ENCODE measurements at places on chromosomes 12 and 14.

- DNase-seq, result no peak
These were observed 13.6 kb downstream of the PAPLN start for GRCh38 chr14:73250781-73251500.

- no peak for DNase-seq
These were observed 1.1 kb downstream of the MLXIP start for GRCh38 chr12:122079532-122080081.

GRCh38 chr12:131115766-131116467 is 162.2 kb downstream of the ADGRD1 start:
- no peak for DNase-seq

DNA sequence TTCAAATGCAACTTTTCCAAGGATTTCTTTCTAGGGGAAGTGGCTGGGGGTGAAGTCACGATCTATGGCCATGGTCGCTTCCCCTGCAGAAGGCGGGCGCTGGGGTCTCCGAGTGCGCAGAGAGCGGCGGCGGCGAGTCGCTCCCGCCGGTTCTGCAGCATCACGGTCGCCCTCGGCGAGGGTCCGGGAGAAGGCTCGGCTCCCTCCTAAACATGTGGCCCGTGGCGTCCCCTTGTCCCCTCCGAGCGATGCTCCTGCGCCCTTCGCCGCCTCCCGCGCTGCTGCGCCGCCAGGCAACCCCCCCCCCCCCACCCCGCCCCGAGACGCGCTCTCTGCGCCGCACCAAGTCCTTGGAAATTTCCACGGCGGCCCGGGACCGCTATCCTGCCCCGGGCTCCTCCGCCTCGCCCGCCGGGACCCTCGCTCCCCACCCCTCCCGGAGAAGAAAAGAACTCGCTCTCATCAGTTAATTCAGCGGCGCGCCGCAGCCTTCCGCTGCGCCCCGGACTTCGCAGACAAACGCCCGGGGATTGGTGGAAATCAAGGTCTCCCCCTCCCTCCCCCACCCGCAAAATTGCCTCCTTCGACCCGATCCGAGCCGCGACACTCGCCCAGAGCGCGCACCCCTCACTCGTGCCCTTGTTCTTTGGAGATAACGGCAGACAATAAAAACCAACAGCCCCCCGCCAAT is at the start of gene ST8SIA1:
Gene ST8SIA1 (minus strand): TSS at position 298 of the 691 bp plus-strand sequence. CDS start 475 bp downstream, outside the sequence.
- no peak for DNase-seq

DNA sequence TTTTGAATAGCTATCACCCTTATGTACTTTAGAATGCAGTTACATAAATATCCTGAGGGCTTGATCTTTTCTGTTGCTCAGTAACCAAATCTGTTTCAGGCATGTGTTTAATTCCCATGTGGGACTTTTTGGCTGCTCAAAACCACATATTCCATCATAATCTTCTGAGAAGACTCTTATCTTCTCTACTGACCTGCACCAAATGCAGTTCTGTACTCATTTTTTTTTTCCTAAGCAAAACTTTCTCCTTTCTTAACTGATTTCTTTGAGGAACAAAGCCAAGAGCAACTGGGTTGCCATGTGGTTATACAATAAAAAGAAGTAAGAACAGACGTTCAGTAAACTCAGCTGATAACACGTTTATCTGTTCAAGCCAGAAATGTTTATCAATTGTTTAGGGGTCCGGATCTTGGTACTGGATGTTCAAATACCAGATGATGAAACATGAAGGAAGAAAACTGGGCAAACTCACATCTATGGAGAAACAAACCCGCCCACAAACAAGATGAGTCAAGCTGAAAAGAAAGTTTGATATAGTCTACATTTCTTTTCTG is 50.1 kb downstream of the TMEM132C start:
- DNase-seq, result no peak

DNA sequence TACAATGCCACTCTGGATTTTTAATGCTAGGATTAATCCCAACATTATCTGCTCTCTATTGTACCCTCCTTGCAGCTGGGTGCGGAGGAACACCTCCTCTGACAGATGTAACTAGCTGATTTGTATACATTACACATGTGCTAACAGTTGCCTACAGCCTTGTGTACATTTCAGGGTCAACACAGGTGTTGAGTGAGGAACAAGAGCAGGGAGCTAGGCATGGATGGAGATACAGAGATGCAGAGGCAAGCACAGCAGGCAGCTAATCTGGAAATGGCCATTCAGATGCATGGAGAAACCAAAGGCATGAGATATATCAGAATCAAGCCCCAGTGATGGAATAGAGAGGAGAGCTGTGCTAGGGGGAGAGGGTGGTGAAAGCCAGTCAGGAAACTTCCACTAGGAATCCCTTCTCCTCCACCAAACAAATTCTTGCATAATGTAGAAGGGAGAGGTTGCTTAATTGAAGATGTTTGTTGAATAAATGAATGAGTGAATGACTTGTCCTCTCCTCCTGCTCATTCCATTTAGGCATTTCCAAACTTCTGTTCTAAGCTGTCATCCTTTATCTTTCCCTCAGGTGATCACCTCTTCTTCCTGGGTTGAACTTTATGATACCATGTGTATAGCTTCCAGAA is 313.2 kb downstream of the ATP23 start:
- DNase-seq, result no peak

DNA sequence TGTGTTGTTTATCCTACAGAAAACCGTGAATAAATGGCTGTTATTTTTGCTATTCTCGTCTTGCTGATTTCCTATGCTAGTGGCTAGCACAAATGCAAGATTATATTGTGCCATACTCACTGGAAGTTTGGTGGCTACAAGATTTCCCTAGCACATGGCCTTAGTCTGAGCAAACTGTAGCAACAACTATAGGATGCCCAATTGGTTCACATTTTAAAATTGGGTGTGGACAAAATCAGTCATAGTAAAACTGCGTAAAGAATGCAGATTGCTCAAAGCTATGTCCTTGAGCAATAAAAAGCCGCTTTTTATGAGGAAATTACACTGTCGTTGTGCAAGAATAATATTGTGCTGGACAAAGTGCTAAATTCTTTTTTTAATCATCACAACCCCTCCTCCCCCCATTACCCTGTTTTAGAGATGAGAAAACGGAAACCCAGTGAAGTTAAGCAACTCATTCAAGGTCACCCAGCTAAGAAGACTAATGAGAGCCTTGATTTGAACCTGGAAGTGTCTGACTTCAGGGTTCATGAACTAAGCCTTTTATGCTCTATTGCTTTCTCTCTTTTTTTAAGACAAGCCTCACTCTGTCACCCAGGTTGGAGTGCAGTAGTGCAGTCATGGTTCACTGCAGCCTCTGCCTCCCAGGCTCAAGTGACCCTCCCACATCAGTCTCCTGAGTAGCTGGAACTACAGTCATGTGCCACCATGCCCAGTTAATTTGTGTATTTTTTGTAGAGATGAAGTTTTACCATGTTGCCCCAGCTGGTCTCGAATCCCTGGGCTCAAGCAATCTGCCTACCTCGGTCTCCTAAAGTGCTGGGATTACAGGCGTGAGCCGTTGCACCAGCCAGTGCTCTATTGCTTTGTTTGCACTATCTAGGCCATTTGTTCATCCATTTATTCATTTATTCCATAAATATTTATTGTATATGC is 73.6 kb downstream of the SRGAP1 start:
- DNase-seq, result no peak

GRCh38 chr12:67813456-67813904 is 164.9 kb downstream of the DYRK2 start:
- no peak for DNase-seq

- DNase-seq, result peak; percentile 16
These were observed 14.8 kb downstream of the GDF11 start for GRCh38 chr12:55757701-55758100.

DNA sequence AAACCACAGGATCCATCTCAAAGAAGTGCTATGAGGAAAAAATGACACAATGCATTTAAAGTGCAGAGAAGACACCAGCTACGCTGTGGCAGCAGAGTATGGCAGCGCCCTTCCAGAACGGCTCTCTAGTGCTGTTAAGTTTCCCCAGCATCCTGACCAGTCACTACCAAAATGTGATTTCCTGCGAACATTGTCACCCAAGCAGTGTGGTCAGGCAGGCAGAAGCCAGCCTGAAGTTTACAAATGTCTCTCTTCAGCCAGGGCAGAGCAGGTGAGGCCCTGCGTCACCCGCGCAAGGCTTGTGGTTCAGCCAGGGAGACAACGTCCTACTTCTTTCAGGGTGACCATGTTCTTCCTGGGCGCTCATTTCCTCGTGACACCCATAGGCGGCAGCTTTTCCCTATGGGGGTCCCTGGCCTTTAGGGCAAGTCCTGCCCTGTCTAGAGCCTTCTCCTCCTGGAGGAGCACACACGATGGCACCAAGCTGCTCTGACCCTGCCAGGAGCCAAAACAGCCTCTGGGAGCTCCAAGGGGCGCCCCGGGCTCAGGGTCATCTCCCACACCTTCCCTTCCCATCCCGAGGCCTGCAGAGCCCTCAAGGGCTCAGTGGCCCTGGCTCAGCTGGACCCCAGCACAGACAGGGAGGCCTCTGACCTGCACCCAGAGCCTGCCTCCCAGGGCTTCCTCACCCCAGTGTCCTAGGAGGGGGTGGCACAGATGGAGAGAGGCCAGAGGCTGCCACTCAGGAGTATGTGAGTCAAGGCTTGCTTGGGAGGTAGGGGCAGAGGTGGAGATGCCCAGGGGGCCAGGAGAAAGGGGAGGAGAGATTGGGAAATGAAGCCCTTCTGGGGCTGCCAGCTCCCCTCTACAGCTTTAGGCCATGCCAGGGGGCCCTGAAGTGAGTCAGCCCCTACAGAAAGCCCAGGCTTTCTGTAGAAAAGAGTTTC is 41.9 kb downstream of the PSMA6 start:
- DNase-seq, result no peak

DNA sequence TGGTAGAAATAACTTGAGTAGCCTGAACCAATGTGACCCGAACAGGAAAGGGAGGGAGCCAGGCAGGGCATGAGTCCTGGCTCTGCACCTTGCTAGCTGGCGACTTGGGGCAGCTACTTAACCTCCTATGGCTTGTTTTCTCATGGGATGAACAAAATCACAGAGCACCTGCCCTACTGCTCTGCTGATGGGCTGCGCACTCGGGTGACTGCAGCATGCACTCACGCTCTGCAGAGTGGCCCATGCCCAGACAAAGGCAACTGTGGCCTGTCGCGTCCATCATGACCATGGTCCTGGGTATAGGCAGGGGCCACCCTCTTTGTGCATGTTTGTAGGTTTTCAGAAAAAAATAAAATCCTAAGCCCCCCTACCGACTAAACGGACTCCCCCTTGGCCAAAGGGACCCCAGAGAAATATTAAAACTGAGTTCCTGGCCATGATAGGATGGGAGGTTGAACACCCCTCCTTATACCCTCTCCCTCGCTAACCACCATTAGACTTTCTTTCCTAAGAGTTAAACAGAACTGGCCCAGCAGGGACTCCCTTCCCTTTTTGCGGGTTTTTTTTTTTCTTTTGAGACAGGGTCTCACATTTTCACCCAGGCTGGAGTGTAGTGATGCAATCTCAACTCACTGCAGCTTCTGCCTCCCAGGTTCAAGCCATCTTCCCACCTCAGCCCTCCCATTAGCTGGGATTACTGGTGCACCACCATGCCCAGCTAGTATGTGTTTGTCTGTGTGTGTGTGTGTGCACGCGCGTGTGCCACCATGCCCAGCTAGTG is 32.5 kb downstream of the VWF start:
- DNase-seq, result no peak

- no peak for DNase-seq
These were observed 58.9 kb upstream of the FSCB start for GRCh38 chr14:44565968-44566367.

DNA sequence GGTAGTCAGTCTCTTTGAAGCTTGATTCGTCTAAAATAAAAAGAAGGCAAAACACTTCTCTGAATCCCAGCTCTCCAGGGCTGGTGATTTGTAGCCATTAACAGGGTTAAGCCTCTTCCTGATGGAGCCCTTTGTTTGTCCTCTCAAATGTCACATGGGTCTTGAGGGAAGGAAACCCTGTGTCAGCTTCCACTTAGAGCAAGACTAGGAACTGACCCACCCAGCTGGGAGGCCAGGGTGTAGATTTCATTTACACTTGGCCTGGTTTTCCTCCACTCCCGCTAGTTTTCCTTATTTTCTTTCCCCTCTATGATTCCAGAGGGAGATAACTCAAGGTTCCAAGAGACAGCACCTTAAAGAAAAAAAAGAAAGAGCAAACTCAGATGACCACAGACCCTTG is 230.5 kb upstream of the EGLN3 start:
- no peak for DNase-seq

GRCh38 chr14:23284654-23285529 is 1.0 kb downstream of the HOMEZ start:
- peak; percentile 25 for DNase-seq

- no peak for DNase-seq
These were observed 3.8 kb downstream of the ACSS3 start for GRCh38 chr12:81081726-81082125.

DNA sequence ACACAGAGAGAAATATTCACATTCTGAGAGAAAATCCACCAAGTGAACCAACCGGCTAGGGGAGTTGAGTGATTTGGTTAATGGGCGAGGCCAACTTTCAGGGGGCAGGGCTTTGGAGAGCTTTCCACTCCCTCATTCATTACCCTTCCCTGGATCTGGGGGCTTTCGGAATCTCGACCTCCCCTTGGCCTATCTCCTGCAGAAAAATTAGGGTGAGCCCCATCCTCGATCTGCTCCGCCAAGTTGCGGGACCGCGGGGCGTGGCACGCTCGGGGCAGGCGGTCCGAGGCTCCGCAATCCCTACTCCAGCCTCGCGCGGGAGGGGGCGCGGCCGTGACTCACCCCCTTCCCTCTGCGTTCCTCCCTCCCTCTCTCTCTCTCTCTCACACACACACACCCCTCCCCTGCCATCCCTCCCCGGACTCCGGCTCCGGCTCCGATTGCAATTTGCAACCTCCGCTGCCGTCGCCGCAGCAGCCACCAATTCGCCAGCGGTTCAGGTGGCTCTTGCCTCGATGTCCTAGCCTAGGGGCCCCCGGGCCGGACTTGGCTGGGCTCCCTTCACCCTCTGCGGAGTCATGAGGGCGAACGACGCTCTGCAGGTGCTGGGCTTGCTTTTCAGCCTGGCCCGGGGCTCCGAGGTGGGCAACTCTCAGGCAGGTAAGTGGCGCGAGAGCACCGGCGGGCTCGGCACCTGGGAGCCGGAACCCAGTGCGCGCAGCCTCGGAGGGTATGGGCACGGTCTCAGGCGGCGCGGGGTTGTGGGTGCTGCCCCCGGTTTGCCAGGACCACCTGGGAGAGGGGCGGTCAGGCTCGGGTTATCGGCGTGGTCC is at the start of gene ERBB3:
Gene ERBB3 (plus strand): TSS at position 443 of the 833 bp plus-strand sequence. CDS start 136 bp downstream, at position 579.
- peak; percentile 89 for DNase-seq

- no peak for DNase-seq
These were observed 67.3 kb upstream of the VRK1 start for GRCh38 chr14:96729889-96730288.

- no peak for DNase-seq
These were observed 1704.1 kb upstream of the FLRT2 start for GRCh38 chr14:83825843-83826242.

- DNase-seq, result no peak
These were observed 1330.4 kb downstream of the SLC16A7 start for GRCh38 chr12:60926256-60926655.
